Fibroblast of lung (primary cell): ENCODE measurements at places on chromosomes 7 and 10. TPM values are rescaled to one million over a fixed set of nuclear protein-coding genes. Genes with fewer than 3 reads are reported as not detected.

DNA sequence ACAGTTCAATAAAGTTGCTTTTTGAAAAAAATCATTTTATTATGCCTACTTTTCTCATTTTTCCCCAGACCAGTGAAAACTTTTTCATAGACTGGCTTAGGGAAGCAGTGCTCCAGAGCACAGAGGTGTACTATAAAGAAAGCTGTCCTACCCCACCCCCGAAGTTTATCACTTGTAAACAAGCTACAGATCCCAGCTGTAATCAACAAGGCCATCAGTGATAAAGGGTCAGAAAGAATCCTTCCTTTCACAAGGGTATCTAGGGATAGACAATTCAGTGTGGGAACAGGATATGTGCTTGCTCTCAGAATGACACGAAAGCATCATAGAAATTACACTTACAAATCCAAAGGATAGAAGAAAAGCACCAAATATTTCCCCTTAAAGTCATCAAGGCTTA lies 4.5 kb downstream of the PRDX3 start:
- DNase-seq: no peak

GRCh38 chr10:21020545-21020944 lies 123.4 kb upstream of the NEBL start:
- DNase-seq: no peak

GRCh38 chr10:133260895-133261725 lies 15.6 kb downstream of the ADAM8 start:
- DNase-seq: no peak

GRCh38 chr10:67521546-67521945 lies 174.4 kb downstream of the CTNNA3 start:
- no peak for DNase-seq

- DNase-seq: no peak
These were observed 61.4 kb downstream of the CPED1 start for GRCh38 chr7:121049897-121050296.

GRCh38 chr10:11533328-11533781 lies 78.1 kb downstream of the USP6NL start:
- DNase-seq: peak; percentile 51

- no peak for DNase-seq
These were observed 1.6 kb downstream of the OLAH start for GRCh38 chr10:15045380-15045779.

GRCh38 chr7:20786779-20787659 lies at the start of gene SP8:
TSS of gene SP8 (minus strand) at chr7:20786886. CDS start at chr7:20786798, 88 bp downstream.
- no peak for DNase-seq

DNA sequence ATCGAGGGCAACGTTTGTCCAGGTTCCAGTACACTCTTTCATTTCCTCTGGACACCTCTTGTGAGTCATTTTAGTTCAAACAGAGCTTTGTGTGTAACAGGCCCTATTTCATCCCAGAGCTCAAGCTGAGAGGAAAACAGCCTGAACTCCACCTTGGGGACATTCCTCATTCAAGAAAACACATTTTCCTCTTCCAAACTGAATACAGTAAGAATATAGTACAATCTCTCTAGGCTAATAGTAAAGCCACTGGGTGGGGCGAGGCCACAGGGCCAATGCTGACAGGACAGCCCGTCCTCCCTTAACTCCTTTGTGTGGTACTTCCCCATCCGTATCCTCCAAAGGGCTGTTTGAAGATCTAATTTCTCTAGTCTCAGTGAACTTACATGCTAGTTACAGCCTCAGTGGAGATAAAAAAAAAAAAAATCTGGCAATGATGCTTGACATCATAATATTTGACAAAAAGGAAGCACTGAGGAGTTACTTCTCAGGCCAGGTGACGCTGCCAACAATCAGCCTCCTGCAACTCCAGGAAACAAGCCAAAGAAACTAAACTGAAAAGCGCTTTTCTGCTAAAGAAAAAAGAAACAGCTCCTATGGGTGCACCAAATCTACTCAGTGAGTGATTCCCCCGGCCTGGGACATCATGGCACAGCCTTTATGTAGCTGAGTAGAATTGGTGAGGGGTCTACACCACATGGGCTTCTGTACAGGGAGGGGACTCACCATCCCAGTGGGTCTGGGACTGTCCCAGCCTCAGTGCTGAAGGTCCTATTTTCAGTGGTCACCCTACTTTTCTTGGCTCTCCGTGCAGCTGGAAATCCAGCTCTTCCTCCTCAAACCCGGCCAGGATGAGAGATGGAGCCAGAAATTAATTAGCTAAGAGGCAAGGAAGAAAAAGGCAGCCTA lies 238.2 kb upstream of the NEBL start:
- peak; percentile 38 for DNase-seq

DNA sequence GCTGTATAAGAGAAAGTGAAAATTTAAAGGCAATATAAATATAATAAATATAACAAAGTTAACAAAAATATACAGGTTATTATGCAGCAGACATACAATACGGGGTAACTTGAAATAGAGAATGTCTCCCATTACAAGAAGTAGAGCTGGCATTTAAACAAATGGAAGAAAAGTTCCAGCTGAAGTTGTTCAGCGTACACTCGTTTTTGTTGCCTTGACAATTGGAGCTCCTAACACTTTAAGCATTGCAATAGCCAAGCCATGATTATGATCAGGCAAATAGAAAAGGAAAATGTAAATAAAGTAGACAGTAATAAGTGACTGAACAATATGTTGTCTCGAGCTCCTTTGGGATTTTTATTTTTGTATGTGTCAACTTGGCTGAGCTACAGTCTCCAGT lies 737.8 kb upstream of the CELF2 start:
- DNase-seq: peak; percentile 14

GRCh38 chr7:102272075-102272916 lies 14.4 kb upstream of the SH2B2 start:
- peak; percentile 67 for DNase-seq

DNA sequence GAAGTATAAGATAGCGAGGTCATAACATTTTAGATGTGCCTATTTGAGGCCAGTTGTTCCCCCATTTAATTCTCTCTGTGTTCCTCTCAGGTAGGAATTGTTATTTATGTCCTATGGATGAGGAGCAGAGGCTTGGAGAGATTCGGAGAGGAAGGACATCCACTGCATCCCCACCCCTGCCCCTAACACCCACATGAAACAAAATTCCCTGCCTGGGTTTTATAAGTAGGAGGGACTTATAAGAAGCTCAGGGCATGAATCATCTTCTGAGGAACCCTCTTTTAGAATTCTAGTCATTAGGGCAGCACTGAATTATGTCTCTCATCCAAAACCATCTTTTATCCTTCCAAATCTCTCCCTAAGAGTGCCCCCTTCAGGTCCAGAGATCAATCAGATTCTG lies 5.0 kb downstream of the CHAT start:
- DNase-seq: no peak

The MRM2 gene
- 14.9 and 15.9 TPM in 2 replicates for total RNA-seq

The RNF133 gene
- 0.26 and 0.50 TPM in 2 replicates for total RNA-seq
